ENCODE measurements at places on chromosomes 12 and 14. TPM values are rescaled to one million over a fixed set of nuclear protein-coding genes. Genes with fewer than 3 reads are reported as not detected.

GRCh38 chr14:38226366-38226765 is 18.7 kb downstream of the SSTR1 start:
- no peak for DNase-seq

- DNase-seq, result peak; percentile 72
These were observed 776 bp downstream of the RDH5 start for GRCh38 chr12:55720894-55721444.

DNA sequence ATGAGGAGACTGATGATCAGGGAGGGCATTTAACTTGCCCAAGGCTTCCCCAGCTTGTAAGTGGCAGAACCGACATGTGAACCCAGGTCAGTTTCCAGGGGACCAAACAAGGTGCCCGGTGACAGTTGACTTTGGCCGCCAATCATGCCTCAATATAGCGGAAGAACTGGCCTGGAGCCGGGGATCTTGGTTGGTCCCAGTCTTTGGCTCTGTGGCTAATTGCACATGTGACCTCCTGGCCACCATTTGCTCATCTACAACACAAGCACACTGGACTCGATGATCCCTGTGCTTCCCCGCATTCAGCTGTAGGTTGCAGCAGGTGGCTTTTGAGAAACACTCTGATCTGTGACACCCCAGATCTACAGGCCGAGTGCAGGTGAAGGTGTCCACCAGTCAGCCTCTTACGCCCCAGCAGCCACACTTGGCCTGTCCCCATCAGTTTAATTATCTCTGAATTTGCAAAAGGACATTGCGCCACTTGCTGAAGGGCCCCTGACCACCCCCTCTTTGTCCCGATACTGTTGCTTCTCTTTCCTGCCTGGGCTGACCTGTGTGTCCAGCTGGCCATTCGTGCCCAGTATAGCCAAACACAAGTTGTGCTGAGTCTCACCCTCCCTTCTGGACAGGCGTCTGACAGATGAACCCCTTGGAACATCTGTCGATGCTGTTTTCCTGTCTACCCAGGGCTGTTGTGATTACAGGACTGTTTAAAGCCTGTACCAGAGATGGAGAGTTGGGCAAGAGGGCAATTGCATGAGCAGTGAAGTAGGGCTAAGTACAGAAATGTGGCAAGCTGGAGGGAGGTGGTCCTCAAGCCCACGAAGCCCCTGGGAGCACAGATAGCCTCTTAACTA is 14.1 kb downstream of the ACACB start:
- DNase-seq, result no peak

- DNase-seq, result no peak
These were observed 59.9 kb downstream of the DUSP16 start for GRCh38 chr12:12502815-12503151.

- peak; percentile 36 for DNase-seq
These were observed 42.5 kb downstream of the GALNT9 start for GRCh38 chr12:132286912-132287311.

DNA sequence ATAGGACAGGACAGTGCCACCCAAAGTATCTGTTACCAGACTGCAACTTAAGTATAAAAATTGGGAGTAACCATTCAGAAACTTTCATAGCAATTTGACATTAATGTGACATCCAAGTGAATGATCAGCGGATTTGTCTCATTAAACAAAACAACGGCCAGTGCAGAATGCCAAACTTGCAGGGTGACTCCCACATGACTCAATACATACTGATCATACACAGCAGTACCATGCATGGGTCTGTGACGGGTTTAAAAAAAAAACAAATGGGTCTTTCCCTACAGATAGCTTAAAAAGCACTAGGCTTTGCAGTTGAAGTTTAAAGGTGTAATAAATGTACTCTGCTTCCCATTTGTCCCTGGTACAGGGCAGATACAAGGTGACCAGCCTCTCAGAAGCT is 116.6 kb downstream of the SLC35F4 start:
- DNase-seq, result no peak

- no peak for DNase-seq
These were observed 25.8 kb upstream of the LRTM2 start for GRCh38 chr12:1794440-1795090.

DNA sequence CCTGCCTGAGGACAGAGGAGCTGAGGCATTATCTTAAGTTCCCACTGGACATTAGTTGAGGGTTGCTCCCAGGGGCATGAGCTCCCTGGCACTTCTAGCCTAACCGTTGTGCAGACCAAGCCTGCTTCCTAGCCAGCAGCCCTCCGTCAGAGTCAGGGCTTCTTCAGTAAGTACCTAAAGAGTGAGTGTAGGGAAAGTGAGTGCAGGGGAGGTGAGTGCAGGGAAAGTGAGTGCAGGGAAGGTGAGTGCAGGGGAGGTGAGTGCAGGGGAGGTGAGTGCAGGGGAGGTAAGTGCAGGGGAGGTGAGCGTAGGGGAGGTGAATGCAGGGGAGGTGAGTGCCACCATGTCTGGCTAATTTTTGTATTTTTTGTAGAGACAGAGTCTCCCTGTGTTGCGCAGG is 190.5 kb downstream of the ESRRB start:
- no peak for DNase-seq

Gene KRT77
- not detected for total RNA-seq

All from lower lobe of right lung (tissue), 2 donors.